CD4-positive, CD25-positive, alpha-beta regulatory T cell (primary cell): ENCODE measurements at places on chromosomes 6 and 20.
A peak's percentile ranks its signal among the peaks of the same experiment; 100 is the strongest.

DNA sequence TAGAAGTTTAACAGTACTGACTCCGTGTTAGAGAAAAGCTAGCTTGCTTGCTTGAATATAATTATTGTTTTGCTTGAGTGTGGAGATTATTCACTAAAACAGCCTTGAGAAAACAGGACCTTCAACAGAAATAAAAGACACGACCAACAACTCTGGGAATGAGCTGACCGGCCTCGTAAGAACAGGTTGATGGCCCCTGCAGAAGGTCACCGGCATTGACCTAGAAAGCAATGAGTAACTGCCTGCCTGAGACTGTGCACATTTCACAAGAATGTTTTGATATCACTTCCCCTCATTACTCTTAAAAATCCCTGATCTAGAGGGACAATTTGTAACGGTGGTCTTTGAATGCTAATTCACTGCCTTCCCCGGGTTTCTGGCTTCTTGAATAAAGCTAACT is 49.4 kb downstream of the SEL1L2 start:
- no peak for DNase-seq

DNA sequence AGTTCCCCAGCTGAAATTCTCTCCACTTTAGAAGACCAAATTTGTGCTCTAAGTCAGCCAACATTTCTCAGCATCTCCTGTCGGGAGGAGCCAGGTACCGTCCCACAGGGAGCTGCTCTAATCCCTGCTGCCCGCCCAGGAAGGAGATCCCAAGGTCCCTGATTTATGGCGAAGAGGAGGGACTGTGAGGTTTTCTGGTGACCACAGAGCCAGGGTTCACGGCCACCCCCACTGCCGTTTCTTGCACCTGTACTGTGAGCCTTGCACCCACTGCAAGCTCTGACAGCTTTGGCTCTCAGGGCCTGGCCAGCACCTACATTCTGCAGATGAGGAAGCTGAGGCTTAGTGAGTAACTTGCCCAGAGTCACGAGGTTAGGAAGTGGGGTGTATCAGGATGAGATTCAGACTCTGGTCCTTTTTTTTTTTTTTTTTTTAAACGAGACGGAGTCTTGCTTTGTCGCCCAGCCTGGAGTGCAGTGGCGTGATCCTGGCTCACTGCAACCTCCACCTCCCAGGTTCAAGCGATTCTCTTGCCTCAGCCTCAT is 34.9 kb downstream of the FOXC1 start:
- DNase-seq = no peak

DNA sequence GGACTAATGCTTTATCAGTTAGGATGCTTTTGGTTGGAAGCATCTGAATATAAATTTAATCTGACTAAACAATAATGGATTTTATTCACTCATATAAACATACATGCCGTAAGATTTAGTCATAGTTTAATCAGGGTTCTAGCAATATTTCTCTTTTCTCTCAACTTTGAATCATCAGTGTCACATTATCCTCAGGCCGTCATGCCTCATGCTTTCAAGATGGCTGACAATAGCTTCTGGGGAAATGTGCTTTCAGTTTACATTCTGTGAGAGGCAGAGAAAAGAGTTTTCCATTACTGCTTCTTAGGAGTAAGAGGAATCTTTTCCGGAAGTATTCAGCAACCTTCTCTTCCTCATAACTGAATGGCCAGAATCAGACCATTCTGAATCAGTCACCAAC is 162.2 kb downstream of the GJA1 start:
- no peak for DNase-seq

DNA sequence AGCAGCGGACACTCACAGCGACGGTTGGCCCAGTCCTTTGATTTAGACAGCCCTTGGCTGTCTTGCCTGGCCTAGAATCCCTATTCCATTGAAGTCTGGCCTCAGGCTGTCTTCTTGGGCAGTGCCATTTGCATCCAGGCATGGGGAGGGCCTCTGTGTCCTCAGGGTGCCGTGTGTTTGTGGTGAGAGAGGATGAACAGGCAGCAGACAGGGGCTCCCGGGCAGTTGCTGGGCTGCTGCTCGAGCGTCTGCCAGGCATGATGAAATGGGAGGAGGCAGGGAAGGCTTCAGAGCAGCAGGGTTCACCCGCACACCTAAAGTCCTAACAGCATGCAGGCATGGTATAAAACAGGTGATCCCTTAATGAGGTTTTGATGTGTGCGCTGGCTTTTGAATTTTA is 126.9 kb downstream of the SOBP start:
- no peak for DNase-seq

- DNase-seq = peak; percentile 85
Observed at GRCh38 chr20:31560094-31560745, 44.9 kb upstream of the ID1 start.

DNA sequence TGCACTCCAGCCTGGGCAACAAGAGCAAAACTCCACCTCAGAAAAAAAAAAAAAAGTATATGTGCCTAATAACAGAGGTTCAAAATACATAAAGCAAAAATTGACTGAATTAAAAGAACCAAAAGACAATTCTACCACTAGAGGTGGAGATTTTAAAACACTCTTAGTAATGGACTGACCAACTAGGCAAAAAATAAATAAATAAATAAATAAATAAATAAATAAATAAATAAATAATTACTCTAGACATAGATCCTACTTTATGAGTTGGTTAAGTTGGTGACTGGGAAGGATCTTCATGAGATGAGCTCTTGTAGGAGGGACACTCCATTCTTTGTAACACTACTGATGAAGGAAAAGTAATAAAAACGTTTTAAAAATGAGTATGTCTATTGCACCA is 113.9 kb downstream of the SGK1 start:
- DNase-seq = no peak

- no peak for DNase-seq
Observed at GRCh38 chr6:44985006-44985405, 343.1 kb upstream of the RUNX2 start.

GRCh38 chr6:57089265-57089664 is 723 bp upstream of the ZNF451 start:
- DNase-seq = no peak

DNA sequence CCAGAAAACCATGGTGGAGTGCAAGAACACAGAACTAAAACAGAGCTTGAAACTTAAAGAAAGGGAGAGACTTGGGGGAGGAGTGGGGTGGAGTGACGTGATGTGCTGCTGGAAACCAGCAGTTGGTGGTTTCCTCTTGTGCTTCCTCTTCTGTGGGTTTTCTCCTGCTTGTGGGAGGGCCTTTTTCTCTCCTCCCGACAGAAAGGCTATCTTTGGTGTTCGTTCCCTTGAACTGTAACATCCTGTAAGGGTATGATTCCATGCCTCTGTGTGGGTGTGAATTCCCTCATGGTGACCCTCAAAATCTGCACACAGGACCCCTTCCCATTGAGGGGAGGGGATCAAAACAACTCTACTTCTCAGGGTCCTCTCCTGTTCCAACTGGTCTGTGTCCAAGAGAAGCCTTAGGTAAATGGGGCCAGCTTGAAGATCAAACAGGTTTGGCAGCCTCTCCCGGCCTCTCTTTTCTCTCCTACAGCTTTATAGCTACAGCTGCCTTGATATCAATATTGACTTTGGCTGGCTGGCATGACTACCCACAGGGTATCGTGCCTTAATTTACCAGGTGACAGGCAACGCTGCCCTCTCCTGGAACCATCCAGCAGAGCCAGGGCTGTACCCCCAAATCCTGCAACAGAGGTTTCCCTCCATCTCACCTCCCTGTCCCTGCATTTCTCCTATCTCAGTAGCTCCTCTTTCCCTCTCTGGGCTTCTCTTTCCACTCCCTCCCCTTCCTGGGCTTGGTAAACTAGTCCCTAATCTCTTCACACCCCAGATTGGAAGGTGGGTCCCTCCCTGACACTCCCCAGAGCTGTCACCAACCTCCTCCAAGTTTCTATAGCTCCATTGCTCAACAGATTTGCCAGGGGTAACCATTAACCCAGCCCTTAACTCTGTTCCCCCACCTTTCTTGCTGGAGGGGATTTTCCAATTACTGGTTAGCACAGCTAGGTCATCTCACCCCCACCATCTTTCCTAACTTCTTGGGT is 1.5 kb upstream of the MSH5 start:
- DNase-seq = peak; percentile 88

- DNase-seq = no peak
Observed at GRCh38 chr6:160783741-160784140, 81.7 kb downstream of the PLG start.

- no peak for DNase-seq
Observed at GRCh38 chr6:16198061-16198705, 40.2 kb upstream of the GMPR start.

DNA sequence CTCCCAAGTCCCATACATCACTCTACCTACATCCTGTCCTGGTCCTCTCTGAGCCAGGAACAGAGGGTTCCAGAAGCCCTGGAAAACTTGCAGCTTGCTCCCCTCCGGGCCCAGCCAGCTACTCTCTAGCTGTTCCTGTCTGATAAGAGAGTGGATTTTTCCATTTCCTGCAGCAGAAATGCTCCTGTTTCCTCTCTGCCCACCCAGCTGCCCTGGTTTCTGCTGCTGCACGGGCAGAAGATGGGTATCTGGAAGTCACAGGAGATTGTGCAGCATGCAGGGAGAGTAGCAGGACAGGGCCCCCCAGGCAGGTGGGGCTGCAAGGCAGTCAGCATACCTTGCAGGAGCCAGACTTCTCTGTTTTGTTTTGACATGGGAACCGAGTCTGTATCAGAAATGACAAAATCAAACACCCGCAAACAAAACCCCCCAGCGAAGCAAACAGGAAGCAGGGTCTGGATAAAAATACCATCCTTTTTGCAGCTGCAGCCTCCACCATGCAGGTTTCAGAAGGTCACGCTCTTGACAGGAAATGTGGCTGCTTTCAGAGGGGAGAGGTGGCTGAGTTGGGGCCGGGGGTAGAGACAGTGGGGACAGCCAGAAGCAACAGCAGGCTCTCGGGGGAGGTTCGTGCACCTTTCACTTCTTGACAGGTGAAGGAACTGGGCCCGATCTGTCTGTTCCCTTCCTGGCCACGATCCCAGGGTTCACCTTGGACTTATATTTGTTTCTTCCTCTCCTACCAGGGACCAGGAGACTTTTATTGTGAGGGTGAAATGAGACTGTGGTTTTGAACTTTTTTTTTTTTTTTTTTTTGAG is 50.8 kb upstream of the FAM83D start:
- peak; percentile 66 for DNase-seq

GRCh38 chr20:1177680-1178079 is 7.1 kb downstream of the TMEM74B start:
- no peak for DNase-seq

DNA sequence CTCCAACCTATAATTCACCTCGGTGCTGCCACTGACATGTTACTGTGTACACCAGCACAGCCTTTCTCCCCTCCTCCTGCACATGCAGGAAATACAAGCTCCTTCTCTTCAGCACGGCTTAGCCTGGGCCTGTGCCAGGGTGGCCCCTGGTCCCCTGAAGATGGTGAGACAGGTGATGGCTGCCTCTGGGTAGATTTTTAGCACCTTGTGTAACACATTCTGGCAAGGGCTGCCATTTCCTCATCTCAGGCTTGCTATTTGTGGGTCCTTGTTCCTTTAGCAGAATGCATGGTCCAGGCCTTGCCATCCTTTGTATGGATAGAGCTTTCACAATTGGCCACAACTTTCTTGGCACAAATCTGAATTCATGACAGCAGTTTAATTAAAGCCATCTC is 151.3 kb downstream of the CDC5L start:
- DNase-seq = no peak

- DNase-seq = no peak
Observed at GRCh38 chr6:150919938-150920337, 54.4 kb downstream of the MTHFD1L start.

DNA sequence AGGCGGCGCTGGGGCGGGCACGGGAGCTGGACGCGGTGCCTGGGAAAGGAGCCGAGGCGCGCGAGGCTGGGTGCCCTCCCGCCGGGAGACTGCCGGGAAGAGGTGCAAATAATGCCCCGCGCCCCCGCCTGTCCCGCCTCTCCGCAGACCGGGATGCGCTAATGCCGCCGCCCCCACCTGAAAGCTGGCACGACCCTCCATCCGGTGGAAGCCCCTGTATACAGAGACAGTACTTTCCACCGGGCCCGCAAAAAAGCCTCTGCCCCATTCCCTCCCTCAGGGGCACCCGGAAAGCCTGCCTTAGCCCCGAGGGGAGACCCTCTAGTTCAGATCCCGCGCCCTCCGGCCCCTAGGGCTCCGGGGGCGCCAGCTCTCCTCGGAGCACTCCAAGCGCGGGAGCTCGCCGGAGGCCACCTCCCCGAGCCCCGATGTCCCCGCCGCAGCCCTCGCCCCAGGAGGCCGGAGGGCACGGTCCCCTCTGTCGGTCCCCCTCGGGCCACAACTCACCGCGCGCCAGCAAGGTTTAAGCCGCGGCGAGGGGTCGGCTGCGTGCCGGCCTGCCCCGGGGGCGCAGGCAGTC is 1.2 kb downstream of the GRM4 start:
- no peak for DNase-seq

DNA sequence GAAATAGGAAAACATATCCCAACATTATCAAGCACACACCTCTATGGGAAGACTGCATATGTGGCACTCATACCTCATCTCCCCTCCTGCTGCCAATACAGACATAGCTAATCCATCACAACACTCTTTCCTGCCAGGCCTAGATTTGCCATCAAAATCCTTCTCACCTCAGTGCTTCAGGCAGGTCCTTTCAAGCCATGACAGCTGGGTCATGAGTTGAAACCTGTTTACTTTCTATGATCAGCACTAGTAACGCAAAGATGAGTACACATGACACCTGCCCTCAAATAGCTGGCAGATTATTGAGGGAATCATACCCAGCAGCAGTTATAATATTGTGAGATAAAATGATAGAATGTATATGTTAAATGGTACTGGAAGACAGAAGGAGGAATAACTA is 183.1 kb downstream of the AIG1 start:
- no peak for DNase-seq

DNA sequence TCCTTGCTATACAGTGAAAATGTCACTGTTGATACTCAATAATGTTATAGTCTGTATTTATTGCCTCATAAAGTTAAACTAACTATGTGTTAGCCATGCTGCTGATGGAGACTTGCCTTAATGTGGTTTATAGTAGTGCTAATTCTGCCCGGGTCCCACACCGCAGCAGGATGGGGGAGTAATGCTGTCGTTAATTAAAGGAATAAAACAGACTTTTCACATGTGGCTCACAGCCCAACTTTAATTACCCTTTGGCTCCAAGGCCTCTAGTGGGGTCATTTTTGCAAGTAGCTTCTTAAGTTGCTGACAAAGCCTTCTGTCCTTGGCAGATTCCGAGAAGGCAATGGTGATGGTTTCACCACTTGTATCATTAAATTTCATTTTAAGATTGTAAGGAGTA is 634.3 kb downstream of the TBC1D32 start:
- DNase-seq = no peak

DNA sequence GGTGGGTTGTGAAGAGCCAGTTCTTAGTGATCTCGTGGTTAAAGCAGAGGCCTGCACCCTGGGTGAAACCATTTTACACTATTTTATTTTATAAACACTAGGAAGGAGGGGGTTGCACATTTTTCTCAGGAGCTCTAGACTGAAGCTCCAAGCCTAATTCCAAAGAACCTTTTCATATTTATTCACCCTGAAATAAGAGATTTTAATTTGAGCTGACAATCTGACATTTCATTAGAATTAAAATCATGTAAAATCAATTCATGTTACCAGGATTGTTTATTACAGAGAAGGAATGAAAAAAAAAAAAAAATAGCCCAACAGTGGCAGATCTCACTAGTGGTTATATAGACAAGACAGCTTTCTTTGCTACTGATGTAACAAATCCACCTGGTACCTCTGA is 222.5 kb upstream of the SOX4 start:
- no peak for DNase-seq

- no peak for DNase-seq
Observed at GRCh38 chr6:51459958-51460357, 627.5 kb downstream of the PKHD1 start.
